ENCODE measurements at places on chromosomes 2 and 18.

GRCh38 chr2:108617617-108618016, 83.3 kb downstream of the LIMS1 start:
- no peak for DNase-seq

DNA sequence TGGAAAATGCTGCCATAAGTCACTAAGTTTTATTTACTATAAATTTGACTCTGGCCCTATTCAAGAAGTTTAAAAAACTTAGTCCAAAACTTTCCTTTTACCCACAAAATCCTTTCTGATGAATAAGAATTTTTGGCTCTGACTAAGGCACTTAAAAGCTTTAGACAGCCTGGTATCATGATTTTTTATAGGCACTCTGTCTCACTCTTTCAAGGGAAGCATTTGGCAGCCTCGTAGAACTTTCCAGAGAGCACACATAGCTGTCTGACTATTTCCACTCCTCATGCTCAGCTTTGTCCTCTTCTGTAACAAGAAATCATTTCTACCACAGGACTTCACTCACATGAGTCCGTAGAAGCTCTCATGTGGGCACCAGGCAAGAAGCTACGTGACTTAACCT, 32.3 kb upstream of the XDH start:
- DNase-seq: no peak

GRCh38 chr2:220151341-220151740, 523.9 kb downstream of the SLC4A3 start:
- DNase-seq: no peak

- DNase-seq: no peak
These were observed 89.9 kb upstream of the CDCA7 start for GRCh38 chr2:173264603-173265366.

DNA sequence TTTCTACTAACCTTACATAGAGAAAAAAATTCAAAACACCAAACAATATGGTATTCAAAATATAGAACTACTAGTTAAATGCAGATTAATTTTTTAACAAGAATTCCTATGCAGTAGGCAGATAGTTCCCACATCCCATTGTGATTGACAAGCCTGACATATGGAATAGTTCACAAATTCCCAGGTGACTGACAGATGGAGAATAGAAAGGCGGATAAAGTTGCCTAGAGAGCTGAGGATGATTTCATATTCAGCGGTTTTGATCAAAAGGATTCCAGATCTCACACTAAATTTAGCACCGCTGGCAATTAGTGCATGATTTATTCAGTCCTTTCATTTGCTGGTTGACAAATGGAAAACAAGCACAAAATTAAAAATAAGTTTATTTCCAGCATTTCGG, 733.7 kb upstream of the POU3F3 start:
- no peak for DNase-seq

DNA sequence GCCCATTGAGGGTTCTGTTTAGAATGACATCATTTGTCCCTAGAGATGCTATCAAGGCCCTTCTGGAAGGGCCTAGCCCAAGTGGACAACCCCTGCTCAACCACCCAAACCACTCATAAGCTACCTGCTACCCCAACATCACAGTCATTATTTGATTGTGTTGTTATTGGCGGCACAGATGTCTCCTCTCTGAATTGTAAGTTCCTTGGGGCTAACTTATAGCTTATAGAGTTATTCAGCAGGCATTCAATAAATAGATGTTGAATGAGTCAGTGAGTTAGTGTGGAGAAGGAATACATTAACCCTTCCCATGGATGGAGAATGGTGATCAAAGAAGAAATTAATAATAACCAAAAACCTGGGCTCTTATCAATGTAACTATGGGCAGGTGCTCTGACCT, 80.0 kb downstream of the ACAA2 start:
- no peak for DNase-seq

DNA sequence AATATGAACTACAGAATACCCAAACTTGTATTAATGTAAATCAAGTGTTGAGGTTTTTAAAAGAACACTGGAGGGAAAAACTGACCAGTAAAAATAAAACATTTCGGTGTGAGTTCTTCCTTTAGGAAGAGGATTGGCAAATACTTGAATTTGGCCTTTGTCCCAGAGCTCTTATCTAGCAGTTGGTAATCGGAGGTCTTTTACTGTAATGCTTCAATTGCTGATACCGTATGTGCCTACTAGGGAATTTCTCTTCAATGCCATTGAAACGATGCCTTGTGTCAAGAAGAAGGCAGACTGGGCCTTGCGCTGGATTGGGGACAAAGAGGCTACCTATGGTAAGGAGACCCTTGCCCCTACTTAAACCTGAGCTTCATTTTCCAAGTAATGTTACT, 4.1 kb downstream of the RRM2 start:
- DNase-seq: no peak

DNA sequence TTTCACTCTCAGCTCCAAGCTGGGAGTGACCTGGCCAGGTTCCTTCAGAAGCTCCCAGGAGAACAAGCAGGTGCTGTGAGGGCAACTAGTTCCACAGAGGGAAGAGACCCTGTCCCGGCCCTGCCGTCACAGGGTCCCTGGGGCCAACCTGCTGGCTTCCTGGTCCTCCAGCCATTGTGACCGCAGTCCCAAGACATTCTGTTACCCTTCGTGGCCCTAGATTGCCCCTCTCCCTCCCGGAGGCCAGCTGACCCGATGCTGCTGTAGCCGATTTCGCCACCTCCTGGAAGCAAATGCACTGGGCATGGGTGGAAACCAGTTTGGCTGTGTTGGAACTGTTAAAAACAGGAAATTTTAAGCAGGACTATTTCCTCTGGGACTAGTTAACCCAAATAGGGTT, 55.4 kb downstream of the EPAS1 start:
- DNase-seq: no peak

- DNase-seq: no peak
These were observed 7.6 kb downstream of the TTC39C start for GRCh38 chr18:24022161-24022560.

GRCh38 chr2:7037340-7038333, 120.4 kb downstream of the RNF144A start:
- DNase-seq: peak; percentile 23

- no peak for DNase-seq
These were observed 216.7 kb downstream of the GBX2 start for GRCh38 chr2:235951493-235951892.

DNA sequence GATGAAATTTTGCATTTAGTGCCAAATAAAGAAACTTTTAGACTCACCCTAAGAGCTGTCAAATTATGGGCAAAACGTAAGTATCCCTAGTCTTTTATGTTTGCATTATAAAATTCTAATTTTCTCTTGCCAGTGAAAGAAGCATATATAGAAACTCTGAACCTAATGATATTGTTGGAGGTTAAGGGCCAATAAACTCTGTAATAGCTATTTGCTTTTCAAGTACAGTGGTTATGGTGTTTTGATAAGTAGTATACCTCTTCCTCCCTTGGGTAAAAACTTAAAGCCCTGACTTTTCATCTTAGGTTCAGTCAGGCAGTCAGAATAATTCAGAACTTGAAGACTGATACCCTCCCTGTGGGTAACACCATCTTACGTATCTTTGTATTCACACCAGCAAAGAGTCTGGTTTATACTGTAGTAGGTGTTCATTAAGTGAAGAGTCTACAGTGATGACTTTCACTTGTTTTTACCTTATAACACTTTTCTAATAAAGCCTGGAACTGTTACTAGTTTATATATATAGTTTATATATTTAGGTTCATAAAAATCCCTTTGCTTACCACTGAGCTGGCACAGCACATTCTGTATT, 19.1 kb downstream of the PAPOLG start:
- no peak for DNase-seq

- no peak for DNase-seq
These were observed 978.8 kb downstream of the TMEM182 start for GRCh38 chr2:103740631-103741030.

- DNase-seq: no peak
These were observed 123.3 kb upstream of the SLC1A4 start for GRCh38 chr2:64865831-64866345.

- no peak for DNase-seq
These were observed 227.2 kb downstream of the PHLPP1 start for GRCh38 chr18:62942578-62942977.

- DNase-seq: no peak
These were observed 25.8 kb upstream of the KCNG3 start for GRCh38 chr2:42519624-42520023.

DNA sequence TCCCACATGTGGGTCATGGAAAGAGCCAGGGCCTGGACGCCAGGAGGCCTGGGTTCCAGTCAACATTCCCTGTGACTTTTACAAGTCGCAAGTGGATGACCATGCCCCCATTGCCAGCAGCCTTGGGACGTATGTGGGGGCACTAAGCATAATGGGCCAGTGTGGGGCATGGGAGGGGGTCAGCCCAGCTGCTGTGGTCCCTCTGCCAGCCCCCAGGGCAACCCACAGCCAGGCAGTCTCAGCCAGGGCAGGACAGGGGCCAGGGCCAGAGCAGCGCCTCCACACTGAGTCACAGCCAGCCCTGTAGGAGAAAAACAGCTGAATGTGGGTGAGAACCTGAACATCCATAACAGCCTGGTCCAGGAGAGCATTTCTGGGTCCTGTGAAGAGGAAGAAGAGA, 173.2 kb downstream of the GFPT1 start:
- DNase-seq: no peak

DNA sequence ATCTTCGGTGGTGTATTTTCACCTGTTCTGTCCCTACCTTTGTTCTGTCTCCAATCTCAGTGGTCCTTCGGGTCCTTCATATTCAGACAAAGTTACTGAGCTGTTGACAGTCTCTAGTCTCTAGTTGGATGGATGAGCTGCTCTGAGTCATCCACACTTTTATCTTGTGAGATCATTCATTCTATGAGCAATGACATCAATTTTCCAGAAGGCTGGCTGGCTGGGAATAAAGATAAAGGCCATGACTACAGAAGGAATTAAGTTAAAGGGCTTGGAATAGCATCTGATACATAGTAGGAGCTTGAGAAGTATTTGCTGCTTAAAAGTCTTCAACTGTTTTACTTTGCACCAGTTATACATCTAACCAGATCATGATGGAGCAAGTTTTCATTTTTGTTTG, 43.1 kb upstream of the SLC39A10 start:
- no peak for DNase-seq

- no peak for DNase-seq
These were observed 255.3 kb downstream of the ZNF385B start for GRCh38 chr2:179606141-179606540.

- no peak for DNase-seq
These were observed 69.3 kb downstream of the SUMO1 start for GRCh38 chr2:202169131-202169530.

GRCh38 chr2:20747317-20747716, 75.6 kb downstream of the LDAH start:
- no peak for DNase-seq

GRCh38 chr2:128498086-128498485, 179.4 kb upstream of the HS6ST1 start:
- DNase-seq: no peak

GRCh38 chr2:11514904-11515303, 18.9 kb upstream of the GREB1 start:
- no peak for DNase-seq

DNA sequence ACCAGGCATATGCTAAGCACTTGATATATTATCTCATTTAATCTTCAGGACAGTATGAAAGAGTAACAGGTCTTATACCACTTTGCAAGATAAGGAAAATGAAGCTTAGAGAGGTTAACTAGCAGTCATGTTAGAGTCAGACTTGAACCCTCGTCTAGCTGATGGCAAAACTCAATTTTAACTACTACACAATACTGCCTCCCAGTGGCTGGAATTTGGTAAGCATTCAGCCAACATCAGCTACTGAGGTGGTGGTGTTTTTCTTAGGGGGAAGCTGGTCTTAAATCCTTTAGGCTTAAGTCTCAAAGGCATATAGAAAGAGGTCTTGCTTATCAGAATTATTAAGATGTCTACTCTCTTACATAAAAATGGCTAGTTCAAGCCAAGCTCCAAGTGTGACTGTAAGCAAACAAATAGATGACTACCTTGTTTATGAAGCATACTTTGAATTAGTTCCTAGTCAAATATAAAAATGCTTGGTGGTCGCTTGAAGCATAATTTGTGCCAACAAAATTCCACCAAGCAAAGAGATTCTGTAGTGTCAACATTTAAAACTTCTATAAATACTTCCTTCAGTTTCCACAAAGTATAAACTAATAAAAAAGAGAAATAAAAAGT, 325.4 kb upstream of the FIGN start:
- DNase-seq: no peak

DNA sequence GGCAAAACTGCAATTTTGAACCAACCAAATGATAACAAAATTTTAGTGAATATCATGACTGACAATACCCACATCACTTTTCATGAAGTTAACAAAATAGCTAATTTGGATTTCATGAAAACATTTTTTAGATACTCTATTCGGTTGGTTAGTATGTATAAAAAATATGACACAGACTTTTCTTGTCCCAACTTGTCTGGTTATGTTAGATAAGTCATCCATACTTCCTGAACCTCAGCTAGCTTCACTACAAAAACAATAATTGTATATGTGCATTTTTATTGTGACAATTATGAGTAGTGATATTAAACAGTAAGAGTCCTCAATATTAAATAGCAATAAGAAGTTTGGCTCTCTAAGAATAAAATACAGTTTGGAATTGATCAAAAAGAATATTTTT, 408.1 kb upstream of the DSEL start:
- DNase-seq: no peak

DNA sequence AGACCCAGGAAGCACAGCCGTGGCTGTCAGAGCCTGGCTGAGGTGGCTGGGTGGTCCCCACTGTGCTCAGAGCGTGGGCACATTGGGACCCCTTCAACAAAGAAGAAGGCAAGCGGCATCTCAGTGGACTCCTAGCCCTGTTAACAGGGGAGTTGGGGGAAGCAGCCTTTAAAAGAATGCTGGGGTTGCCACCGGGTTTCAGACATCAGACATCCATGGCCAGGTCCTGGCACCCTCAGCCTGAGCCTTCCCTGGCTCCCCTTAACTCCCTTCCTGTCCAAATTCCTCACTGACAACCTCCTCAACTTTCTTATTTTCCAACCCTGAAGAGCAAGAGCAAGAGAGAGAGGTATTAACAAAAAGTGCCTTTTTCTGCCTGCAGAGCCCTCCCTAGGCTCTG, 24.8 kb upstream of the GNAL start:
- no peak for DNase-seq

DNA sequence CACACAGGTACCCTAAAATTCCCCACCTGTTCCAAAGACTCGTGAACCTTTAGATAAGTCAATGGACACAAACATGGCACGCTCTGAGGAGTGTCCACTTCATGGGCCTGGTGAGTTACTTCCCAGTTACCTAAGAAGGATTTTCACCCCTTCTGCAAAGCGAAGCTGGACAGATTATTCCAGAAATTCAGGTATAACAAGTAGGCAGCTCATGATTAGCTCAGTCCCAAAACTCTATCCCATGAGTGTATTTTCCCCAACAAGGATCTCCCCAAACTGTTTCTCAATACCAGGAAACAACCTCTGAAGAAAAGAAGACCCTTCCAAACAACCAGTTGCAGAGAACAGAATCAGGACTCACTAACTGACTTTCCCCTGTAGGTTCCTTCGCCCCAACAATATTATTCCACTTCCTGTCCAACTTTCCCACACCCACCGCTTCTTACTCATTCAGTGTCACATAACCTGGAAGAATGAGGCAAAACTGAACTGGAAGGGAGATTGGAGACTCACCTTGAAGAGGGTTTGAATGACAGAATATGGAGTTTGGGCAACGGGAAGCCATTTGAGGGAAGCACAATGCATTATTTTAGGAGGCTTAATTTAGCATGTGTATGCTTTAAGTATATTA, 120.1 kb downstream of the ANTXR1 start:
- no peak for DNase-seq

GRCh38 chr18:48612917-48613316, 74.1 kb downstream of the CTIF start:
- no peak for DNase-seq

GRCh38 chr2:230134496-230135129, 65.9 kb upstream of the SLC16A14 start:
- DNase-seq: no peak
